Activated naive CD4-positive, alpha-beta T cell treated with anti-CD3 and anti-CD28 coated beads, Interleukin-2, amount 50 U/mL, for 72 hours (primary cell): ENCODE measurements at places on chromosomes 3 and 15.

DNA sequence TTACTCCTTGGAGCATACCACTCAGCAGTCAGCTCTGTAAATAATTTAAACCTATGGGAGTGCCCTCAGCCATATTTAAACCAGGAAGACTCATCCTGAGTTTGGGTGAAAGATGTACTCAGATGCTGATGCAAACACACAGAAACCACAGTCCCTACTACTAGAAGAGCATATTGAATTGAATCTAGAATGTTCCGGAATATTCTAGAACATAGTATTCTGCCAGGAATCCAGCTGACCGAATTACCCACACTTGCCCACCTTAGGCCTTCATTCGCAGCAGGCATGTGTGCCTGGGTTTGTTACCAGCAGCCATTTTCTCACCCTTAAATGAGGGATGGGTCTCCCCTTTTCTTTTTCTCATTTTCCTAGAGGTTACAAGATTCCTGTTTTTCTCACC lies 202.4 kb upstream of the ICE2 start:
- no peak for DNase-seq

DNA sequence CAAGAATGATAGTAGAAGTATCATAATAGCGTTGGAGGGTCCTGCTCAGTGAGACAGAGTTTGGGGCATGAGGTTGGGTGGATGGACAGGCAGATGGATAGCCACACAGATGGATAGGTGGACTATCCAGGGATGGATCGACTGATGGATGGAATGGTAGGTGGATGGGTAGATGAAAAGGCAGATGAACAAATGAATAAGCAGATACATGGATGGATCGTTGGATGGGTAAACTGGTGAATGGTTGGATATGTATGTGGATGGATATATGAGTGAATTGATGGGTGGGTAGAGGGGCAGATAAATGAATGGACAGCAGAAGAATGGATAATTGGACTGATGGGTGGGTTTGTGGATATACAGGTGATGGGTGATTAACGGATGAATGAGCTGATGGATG lies 9.5 kb downstream of the CPNE9 start:
- no peak for DNase-seq

DNA sequence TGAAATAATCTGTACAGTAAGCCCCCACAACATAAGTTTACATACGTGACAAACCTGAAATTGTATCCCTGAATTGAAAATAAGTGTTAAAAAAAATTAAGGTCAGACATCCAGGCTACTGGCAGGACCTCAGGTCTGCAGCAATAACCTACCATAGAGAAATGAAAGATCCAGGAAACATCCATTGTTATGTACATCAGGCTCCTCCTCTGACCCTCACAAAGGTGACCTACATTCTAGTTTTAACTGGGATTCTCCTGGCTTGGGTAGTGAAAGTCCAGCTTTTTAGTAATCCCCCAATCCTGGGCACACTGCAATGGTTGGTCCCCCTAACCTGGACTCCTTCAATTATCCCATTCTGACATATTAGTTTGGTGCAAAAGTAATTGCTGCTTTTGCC lies 749.6 kb upstream of the LMCD1 start:
- no peak for DNase-seq

- no peak for DNase-seq
These were observed 58.9 kb downstream of the RAB7A start for GRCh38 chr3:128784843-128785242.

DNA sequence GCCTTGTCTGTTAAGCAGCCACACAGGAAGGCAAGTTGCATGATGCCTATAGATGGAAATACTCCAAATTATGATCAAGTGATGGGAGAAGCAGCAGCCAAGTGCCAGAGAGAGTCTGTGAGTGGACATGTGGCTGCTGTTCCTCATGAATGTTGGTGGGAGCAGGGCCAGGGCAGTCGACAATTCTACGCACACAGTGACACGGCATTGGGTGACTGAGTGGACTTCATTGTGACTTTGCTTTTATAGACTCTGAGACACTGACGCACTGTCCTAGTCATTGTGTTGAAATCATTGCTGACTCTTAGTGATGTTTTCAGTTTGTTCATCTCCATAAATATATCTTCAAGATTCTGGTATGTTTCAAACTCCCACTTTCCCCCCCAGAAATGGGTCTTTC lies 246.3 kb upstream of the SEMA6D start:
- no peak for DNase-seq

- DNase-seq: no peak
These were observed 14.8 kb downstream of the PXYLP1 start for GRCh38 chr3:141246224-141246957.

GRCh38 chr15:61521953-61522352 lies 292.9 kb upstream of the RORA start:
- DNase-seq: no peak

- no peak for DNase-seq
These were observed 372.7 kb downstream of the ROBO2 start for GRCh38 chr3:77412584-77412983.

DNA sequence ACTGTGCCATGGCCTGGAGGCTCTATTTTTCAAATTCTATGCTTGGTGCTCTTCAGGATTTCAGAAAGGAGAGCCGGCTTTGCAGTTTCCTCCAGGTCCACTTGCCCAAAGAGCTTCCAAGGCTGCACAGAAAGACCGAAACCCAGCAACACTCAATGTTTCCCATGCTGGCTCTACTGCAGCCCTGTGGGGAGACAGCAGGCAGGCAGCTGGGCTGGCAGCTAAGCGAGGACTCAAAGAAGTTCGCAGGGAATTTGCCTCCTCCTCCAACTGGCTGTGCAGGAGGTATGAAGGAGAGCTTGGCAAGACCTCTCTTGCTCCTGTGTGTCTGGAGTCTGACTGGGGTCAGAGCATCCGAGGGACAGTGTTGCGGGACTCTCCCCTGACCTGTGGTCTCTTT lies 17.4 kb upstream of the ITGA11 start:
- DNase-seq: no peak

DNA sequence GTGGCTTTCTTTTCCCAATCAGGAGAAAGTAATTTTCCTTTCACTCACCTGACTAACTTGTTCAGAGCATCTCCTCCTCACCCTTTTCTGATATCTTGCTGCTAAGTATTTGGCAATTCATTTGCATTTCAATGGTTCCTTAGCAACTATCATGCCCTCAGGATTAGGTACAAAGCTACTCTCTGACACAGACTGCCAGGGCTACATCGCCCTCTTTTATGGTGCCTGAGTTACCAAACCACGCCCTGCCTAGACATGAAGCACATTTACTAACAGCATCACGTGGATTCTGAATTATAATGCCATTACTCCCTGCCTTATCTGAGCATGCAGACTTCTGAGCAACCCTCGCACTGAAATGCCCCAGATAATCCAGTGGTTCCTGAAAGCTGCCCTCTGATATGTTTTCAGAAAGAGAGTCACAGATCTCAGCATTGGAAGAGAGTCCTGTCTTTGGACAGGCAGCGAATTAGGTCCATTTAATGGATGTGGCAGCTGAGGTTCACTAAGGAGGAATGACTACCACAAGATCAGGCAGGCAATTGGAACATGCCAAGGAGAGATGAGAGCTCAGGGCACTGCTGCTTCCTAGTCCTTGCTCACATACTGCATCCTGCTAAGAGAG lies 14.5 kb downstream of the EPHB1 start:
- DNase-seq: no peak

- DNase-seq: no peak
These were observed 419.8 kb upstream of the TPM1 start for GRCh38 chr15:62622775-62623174.

DNA sequence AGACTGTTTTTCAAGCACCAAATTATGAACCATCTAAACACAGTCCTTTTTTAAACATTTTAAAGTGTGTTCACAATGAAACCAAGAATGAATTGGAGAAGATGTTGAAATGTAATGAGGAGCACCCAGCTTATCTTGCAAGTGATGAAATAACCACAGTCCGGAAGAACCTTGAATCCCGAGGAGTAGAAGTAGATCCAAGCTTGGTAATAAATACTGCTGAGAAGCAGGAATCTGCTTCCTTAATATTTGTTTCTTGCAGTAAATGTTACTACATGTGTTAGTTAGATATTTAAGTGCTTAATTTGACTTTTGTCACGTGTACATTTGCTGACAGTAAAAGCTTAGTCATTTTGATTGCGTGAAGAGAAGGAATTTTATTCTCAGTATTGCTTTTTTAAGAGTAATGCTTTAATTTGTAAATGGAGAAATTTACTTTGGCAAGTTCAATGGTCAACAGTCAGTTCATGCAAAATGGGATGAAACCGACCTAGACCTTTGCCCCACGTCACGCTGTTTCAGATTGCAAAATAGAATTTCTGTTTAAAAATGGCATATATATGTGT lies 69.8 kb downstream of the OPA1 start:
- no peak for DNase-seq

GRCh38 chr3:138569090-138569489 lies 25.0 kb downstream of the CEP70 start:
- no peak for DNase-seq

- DNase-seq: no peak
These were observed 271.9 kb upstream of the GADL1 start for GRCh38 chr3:31166249-31166885.

DNA sequence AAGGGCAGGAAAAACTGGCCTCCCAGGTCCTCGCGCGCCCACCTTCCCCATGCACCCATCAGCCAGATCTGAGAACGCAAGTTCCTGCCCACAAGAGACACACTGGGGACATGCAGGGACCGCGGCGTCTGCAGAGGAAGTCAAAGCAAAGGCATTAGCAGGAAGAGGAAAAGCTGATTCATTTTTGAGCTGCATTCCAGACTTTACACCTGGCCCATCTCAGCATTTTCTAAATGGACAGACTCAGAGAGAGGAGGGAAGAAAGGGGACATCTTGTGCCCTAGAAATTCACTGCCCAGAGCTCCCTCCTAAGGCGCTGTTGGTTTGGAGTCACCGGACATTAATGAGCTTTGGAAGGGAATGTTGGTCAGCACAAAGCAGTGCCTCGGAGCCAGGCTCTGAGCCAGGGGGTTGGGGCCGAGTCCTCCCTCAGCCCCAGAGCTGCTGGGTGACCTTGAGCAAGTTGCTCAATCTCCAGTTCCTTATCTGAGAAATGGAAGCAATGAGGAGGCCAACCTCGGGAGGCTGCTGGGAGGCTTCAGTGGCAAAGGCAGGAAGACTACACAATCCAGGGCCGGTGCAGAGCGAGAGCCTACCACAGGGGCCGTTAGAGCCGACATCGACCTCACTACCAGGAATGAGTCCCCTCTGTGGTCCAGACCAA lies 150.5 kb upstream of the IQSEC1 start:
- DNase-seq: no peak

DNA sequence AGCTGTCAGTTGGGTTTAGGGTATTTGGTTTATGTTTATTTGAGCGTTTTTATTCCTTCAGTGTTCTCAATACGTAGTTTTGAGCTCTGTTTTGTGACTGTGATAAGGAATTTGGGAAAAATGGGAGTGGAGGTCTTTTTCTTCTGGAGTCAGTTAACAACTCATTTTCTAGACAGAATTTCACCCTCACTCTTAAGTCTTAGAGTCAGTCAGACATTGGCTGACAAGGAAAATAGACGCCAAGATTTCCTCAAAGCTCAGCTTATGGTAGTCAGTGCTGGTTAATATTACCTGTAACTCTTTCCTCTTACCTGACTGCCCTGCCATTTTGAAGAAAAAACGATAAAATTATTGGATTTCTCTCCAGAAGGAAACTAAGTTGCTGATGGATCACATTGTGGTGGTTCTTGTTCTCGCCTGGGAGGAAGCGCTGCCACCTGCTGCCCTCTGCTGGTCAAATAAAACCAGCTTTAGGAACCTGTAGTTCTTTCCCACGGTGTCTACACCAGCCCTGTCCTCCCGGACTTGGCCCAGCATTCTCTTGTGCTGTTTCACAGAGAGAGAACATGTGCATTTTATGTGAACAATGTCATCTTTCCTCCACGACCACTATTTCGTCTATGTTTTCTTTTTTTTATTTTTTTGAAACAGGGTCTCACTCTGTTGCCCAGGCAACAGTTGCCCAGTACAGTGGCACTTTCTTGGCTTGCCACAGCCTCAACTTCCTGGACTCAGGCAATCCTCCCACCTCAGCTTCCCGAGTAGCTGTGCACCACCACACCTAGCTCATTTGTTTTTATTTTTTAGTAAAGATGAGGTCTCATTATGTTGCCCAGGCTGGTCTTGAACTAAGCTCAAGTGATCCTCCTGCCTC lies 41.4 kb upstream of the UMPS start:
- DNase-seq: no peak

DNA sequence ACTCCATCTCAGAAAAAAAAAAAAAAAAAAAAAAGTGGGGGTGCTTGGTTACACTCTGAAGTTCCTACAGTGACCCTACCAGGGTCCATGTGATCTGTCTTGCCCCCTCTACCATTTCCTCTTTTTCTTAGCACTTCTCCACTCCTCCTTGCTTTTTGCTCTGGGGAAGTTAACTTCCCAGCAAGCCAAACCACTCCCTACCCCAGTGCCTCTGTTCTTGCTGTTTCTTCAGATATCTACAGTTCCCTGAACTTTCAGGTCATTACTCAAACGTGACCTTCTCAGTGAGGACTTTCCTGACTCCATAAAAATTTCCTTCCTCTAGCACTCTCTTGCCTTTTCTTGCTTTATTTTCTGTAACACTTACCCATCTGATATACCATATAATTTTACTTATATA lies 61.1 kb upstream of the GCNT3 start:
- DNase-seq: no peak

DNA sequence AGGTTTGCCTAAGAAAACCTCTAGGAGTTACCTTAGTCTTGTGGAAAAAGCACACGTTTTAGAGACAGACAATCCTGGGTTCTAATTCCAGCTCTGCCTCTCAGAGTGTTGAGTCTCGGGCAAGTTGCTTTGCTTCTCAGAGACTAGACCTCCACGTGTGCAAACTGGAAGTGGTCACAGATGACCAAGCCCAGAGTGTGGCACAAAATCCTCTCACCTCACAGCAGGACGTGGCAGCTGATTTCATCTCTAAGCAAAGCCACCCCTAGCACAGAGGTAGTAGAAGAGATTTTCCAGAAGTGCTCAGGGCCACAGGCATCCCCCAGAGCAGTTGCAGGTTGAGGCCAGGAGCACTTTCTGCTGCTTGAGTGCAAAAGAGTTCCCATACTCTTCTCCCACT lies 79.2 kb downstream of the CD47 start:
- no peak for DNase-seq

- DNase-seq: no peak
These were observed at the start of gene ISLR2 for GRCh38 chr15:74130155-74130848. Gene ISLR2, plus strand, starts transcription at chr15:74130586. Its CDS starts 2,169 bp downstream, at chr15:74132755.

- DNase-seq: no peak
These were observed 300.3 kb upstream of the CBLB start for GRCh38 chr3:106168962-106169750.

- no peak for DNase-seq
These were observed 634.8 kb downstream of the MECOM start for GRCh38 chr3:169028716-169029115.
